NCI-H226 (cell line): ENCODE measurements at places on chromosomes 11 and 22.

GRCh38 chr11:35089666-35090065 is 49.3 kb upstream of the CD44 start:
- DNase-seq: no peak

- DNase-seq: no peak
Observed at GRCh38 chr11:12508151-12508751, 130.9 kb downstream of the PARVA start.

DNA sequence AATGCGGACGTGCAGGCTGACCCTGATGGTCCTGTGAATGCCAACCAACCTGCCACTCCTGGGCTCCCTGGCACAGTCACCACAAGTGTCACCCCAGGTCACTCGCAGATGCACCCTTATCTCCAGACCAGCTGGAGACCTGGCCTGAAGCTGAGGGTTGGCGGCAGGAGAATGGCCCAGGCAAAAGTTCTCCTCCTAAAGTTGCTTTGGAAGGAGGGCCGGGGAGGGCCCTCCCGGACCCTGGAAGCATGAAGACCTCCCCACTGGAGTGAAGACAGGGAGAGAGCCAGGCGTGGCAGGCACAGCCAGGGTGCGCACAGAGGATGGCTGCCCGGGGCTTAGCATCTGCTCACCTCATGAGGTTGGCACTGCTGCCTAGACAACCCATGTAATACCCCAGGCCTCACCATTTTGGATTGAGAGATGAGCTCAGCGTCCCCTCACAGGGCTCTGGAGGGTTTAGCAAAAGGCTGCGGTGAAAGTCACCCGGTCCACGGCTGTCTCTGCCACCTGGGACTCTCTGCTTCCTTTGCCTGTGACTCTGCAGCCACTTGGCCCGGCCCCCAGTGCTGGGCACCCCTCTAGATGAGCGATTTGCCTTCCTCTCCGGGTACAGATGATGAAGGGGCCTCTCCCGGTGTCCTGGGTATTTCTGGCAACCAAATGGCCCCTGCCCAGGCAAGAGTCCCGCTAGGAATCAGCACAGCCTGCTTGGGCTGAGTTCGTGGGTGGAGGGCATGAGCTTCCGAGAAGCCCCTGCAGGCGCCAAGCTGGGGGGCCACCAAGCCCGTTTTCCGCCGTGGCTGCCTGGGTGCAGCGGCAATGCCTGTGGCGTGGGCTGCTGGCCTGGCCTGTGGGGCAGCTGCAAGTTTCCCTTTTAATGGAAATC is 48.3 kb upstream of the SEPTIN5 start:
- DNase-seq: no peak

- DNase-seq: no peak
Observed at GRCh38 chr22:42222140-42222539, 48.3 kb downstream of the TCF20 start.

- DNase-seq: peak; percentile 55
Observed at GRCh38 chr22:38831166-38831945, 12.5 kb downstream of the NPTXR start.

DNA sequence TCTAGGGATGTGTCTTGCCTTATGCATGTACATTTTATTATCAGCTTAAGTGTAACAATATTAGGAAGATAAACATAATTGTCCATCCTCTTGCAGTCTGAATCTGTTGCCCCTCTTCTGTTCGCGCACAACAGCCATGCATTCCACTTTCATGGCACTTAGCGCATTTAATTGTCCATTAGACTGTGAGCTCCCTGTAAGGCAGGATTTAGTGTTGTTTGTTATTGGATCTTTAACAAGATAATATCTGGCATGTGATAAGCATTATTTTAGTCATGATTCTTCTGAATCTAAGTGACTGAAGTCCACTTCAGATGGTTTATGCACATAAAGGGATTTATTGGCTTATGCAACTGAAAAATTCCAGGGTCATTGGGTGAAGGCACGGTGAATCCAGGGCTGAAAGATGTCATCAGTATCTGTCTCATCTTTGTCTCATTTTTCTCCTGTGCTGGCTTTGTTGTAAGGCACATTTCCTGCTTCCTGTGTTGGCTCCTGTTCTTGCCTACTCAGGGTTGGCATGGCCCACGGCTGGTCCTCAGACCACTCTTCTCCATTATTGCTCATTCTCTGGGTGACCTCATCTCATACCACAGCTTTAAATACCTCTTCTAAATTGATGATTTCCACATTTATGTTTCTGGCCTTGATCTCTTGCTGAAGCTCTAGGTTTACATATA is 37.6 kb downstream of the ATXN10 start:
- DNase-seq: peak; percentile 65
